ENCODE measurements at places on chromosomes 3 and 15.

GRCh38 chr15:26892182-26892518 lies 25.3 kb downstream of the GABRA5 start:
- DNase-seq = no peak

DNA sequence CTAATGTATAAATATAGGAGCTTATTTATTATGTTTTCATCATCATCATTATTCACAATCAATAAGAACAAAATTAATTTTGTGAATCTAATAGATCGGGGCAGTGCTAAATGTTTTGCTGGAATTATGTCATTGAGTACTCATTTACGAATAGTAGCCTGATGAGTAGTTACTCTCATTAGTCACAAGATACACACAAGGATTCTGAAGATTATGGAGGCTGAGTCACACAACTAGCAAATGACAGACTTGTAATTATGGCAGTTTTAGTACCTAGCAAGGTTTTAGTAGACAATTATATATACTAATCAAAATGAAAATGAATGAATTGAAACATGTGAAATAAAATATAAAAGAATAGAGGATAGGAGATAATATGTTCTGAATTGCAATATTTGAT lies 954.2 kb downstream of the CADM2 start:
- DNase-seq = no peak

- DNase-seq = no peak
Observed at GRCh38 chr15:65963911-65964482, 94.7 kb downstream of the RAB11A start.

DNA sequence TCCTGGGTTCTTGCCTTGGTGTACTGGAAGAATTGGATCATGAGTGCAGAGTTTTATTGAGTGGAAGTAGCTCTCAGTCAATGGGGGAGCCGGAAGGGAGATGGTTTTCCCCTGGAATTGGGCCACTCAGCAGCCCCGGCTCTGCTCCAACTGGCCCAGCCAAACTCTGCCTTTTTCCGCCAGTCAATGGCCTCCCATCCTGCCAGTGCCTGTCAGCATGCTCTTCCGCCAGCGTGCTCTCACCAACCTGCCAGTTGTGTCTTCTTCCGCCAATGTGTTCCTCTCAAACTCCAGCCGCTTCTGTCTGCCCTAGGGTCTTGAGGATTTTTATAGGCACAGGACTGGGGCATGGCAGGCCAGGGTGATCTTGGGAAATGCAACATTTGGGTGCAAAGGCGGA lies 12.4 kb upstream of the AADACL2 start:
- no peak for DNase-seq

- DNase-seq = no peak
Observed at GRCh38 chr3:171835116-171835515, 8.0 kb upstream of the TMEM212 start.

DNA sequence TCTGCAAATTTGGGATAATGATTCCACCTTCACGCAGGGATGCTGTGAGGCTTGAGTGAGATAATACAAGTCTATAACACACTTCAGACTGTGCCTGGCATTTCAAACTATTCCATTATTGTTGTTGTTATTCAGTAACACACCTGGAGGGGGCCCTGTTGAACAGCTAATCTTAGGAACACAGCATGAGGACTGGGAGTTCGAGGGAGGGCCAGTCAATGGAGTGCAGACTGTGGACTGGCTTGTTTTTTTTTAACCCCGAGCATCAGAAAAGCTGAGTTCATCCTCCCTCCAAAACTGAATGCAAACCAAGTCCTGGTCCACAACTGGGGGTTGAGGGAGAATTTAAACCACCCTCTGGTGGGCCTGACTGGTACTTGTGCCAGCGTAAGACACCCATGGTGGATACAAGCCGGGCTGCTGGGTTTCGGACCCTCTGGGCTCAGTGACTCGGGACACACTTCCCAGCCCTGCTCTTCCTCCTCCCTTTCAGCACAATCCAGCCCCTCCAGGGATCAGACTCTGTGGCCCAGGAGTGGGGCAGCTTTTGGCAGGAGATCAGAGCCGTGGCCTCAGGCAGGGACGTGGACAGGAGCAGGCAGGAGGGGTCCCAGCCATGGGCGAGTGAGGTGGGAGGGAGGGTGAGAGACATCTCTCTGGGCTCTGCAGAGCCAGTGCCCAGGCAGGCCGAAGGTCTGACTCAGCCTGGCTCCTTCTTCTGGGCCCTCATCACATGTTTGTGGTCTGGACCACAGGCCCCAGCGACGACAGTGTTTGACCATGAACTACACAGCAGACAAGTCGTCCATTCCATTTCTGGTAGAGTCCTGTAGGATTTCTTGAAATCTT lies 36.3 kb upstream of the MEX3B start:
- no peak for DNase-seq

GRCh38 chr3:110811050-110811449 lies 260.6 kb upstream of the NECTIN3 start:
- DNase-seq = no peak

GRCh38 chr3:195895861-195896360 lies 12.4 kb downstream of the TNK2 start:
- peak; percentile 57 for DNase-seq

DNA sequence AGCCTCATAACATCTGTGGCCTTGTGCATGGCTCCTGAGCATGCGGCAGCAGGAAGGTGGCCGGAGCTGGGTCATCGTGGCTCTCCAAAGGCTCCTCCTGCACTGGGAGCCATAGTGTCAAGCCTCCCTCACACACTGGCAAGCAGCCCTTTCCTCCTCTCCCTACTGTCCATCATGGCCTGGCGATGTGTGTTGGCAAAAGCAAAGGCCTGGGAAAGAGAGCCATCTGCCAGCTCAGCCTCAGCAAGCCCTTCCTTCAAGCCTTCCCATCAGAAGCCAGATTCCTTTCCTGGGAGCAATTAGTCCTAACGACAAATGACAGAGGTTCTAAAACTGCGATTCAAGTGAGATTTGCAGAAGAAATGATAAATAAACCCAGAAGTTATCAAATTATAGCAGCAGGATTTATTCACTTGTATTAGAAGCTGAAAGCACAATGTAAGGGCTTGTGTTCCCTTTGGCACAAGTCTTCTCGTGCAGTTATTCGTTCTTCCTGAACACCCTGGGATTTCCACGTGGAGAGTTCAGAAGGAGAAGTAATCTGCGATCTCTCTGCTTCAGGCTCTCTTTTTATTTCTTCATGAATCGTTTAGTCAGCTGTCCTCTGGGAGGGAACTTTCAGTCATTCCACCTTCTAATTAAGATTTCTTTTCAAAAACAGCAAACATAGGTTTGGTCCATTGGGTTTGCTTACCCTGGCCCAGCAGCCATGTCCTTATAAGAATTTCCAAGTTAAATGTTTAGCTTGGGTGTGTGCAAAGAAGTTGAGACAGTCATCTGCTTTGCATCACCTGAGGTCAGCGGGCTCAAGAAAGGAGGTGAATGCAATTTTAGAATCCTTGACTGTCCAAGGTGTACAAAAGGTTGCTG lies 110.3 kb upstream of the TMC3 start:
- no peak for DNase-seq

DNA sequence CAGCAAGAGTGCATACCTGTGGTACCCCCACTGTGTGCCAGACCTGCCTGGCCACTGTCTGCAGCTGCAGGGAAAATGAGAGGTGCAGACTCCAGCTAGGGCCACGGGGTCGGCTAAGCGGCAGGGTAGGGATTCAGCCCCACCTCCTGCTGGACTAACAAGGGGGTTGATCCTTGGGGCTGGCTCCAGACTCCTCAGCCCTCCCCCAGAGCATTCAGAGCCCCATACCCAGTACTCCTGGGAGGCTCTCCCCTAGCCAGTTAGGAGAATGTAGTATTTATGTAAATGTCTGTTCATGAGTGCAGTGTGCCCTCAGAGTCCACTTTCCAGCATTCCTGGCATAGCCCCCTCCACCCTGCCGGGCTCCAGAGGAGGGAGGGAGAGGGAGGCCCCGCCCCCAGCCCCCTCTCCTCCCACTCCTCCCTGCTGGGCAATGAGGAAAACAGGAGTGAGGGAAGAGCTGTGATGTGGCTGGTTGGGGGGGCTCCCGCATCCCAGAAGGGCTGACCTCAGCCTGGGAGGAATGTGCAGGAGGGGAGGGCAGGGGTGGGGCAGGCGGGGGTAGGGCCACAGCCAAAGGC lies 4.5 kb upstream of the SEMA3B start:
- DNase-seq = no peak

GRCh38 chr15:99731336-99732123 lies 1.7 kb downstream of the LYSMD4 start:
- no peak for DNase-seq

GRCh38 chr3:2897821-2898220 lies 212.4 kb downstream of the IL5RA start:
- no peak for DNase-seq

DNA sequence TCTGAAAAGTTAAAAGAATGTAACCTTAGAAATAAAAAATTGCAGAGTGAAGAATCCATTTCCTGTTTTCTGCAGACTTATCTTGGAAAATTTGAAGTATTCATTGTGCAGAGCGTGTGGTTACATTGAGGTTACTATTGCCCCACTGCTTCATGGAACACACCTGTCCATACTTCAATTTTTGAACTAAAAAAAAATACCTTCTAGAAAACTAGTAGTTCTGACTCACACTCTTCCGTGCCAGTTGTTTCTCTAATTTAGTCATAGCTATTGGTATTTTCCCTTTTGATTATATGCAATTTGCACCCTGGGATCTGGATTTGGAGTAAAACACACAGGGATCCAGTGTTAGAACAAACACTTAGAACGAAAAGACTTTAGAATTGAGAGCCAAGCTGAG lies 111.8 kb upstream of the LYSMD4 start:
- DNase-seq = no peak

DNA sequence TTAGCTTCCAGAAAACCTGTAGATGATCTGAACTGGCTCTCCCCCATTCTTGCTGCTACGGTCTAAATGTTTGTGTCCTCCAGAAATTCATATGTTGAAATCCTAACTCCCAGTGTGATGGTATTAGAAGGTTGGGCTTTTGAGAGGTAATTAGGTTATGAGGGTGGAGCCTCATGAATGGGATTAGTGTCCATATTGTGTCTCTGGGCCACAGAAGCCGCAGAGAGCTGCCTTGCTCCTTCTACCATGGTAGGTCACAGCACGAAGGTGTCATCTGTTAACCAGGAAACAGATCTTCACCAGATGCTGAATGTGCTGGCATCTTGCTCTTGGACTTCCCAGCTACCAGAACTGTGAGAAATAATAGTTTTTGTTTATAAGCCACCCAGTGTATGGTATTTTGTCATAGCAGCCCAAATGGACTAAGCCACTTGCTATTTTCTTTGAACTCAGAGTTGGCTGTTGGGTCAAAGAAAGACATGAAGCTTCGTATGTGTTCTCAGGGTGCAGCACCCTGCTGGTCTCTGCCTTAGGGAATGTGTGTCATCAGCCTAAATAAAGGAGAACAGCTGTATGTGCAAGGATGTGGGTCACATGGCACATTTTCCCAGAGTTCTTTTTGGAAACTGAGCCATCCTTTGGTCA lies 317.5 kb upstream of the SLCO3A1 start:
- DNase-seq = no peak

GRCh38 chr15:101063891-101064794 lies 145.0 kb downstream of the LRRK1 start:
- no peak for DNase-seq

DNA sequence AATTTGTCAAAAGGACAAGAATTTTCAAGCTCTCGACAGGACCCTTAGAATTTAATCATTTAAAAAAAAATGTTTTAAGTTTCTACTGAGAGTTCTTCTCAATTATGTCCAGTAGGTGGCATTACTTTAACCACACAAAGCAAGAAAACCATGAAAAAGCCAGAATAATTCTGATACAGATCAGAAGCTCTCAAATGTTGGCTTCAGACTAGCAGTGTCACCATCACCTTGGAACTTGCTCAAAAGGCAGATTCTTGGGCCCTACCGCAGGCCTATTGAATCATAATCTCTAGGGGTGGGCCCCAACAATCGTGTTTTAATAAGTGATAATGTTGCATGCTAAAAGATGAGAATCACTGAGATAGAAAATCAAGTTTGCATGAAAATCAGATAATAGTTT lies 99.5 kb upstream of the KCNMB2 start:
- no peak for DNase-seq

DNA sequence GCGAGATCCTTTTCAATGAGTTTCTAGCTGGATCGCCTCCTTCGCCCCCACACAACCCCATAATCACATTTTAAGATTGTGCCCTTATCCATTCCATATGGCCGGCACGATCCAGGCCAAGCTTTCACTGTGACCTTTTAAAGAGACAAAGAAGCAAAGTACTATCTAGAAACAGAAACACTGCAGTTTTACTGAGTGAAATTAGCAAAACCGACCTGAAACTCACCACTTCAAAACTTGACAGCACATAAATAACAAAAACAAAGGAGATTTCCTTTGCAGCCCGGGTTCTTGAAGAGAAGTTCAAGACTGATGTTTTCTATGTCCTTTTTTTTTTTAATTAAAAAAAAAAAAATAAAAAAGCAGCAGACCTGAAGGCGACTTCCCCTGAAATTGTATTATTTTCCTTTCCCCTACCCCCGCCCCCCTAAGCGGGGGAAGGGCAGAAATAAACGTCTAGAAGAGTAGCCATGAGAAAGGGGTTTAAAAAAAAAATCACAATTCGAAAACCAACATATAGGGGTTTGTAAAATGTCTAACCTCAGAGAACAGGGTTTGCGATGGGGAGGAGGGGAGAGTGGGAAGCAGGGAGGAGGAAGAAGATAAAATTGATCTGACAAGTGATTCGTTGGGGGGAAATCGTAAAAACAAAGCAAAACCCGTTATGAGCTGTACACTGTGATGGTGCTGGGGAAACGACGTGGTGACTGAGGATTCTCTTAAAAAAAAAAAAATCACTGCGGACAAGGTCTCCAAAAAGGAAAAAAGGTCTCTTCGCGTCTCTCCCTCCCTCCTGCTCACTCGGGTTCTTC lies 1.5 kb downstream of the SATB1 start:
- DNase-seq = no peak

DNA sequence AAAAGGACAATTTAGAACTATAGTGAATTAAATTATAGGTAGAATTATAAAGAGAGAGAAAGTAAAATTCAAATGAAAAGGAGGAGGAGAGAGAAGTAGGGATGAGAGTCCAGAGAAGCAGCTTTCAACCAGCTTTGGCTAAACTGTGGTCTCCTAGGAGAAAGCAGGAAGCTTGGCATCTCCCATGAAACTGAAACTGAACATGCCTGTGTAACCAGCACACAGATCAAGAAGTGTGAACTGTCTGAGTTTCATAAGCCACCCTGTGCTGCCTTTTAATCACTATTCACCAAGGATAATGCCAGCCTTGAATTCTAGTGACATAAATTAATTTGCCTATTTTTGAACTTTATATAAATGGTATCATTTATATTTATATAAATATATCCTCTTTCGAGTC lies 128.5 kb downstream of the MYRIP start:
- DNase-seq = no peak

DNA sequence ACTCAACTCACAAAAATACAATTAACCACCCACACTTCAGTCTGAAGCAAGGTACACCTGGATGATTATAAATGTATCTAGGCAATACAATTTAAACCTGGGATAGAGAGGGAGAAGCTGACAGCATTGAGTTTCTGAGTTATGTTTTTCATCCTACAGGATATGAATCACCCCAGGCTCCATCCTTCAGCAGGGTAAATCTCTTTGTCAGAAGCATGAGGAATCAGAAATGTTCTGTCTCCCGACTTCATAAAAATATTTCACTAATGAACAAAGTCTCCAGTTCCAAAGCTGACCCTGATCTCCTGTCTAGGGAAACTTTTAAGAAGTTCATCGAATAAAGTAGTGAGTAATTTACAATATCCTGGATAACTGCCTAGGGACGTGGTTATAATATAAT lies 25.5 kb upstream of the FRMD4B start:
- no peak for DNase-seq
